ENCODE measurements at places on chromosomes 11 and 22.

- DNase-seq = no peak
These were observed 5.5 kb upstream of the IFITM10 start for GRCh38 chr11:1755692-1756561.

DNA sequence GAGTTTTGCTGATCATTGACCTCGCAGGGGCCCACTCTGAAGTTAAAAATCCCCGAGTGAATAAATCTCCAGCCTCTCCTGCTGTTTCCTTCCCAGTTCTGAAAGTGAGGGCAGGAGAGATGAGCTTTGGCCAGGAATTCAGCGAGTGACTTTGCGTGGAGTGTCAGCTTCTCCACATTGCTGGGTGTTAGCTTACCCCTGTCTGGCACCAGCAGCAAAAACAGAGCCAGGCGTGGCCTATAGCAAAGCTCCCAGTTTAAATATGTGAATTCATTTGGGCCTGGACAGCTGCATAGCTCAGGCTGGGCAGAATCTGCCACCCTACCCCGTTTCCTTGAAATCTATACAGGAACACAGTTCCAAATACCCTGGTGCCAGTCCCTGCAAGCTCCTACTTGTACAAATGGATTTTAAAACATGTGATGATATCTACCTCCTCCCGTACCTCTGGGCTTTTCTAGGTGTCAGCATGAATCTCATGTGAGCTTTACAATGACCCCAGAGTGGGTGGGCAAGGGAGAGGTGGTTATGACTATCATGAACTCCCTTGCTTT is 25.6 kb downstream of the TIMP3 start:
- no peak for DNase-seq

DNA sequence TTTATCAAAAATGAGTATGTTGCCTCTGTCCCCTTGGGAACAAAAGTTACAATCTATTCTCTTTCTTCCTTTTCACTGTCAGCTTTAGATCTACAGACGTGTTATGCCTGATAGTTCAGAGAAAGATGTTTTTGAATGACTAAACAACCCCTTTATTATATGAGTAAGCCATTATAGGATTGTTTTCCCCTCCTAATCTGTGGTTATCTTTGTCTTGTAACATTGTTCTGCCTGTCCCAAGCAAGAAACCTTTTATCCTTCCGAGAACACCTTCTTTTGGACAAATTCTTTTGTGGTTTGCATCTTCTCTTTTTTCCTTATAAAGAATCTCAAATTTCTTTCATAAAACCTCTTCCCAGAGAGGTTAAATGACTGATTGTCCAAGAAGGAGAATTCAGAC is 208.4 kb downstream of the DDX10 start:
- no peak for DNase-seq

GRCh38 chr11:61826930-61827570 is 1.1 kb upstream of the FADS2 start:
- no peak for DNase-seq

DNA sequence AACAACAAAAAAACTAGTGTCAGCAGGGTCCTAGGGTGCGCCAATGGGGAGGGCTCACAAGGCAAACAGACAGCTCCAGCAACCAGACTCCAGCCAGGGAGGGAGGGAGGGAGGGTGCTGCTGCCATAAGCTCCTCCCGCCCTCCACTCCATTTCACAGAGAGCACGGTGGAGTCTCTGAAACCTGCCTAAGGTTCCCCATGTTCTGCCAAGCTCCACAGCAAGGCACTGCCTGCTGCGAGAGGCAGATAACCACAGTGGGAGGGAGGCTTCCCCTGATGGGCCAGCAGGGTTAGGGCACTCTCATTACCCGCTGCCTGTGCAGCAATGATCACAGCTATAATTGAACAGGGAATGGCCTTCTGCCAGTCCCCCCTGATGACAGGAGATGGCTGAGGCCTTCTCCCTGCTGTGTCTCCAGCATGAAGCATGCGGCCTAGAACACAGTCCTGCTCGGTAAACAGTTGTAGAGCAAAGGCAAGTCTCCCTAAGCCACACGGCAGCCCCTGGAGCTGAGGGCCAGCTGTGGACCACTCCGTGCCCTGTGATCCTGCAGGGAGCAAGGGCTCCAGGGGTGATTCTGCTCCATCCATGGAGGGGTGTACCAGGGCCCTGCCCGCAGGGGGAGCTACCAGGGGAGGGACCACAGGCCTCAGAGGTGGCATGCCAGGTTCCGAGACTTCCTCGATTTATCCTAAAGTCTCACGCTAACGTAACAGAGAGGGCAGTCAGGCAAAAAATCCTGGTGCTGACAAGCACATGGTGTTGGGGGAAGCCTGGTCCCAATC is 42.9 kb downstream of the PC start:
- DNase-seq = no peak

- DNase-seq = no peak
These were observed 91.7 kb upstream of the OR4B1 start for GRCh38 chr11:48124880-48125279.

- no peak for DNase-seq
These were observed 1.9 kb downstream of the CLTCL1 start for GRCh38 chr22:19289475-19290161.

DNA sequence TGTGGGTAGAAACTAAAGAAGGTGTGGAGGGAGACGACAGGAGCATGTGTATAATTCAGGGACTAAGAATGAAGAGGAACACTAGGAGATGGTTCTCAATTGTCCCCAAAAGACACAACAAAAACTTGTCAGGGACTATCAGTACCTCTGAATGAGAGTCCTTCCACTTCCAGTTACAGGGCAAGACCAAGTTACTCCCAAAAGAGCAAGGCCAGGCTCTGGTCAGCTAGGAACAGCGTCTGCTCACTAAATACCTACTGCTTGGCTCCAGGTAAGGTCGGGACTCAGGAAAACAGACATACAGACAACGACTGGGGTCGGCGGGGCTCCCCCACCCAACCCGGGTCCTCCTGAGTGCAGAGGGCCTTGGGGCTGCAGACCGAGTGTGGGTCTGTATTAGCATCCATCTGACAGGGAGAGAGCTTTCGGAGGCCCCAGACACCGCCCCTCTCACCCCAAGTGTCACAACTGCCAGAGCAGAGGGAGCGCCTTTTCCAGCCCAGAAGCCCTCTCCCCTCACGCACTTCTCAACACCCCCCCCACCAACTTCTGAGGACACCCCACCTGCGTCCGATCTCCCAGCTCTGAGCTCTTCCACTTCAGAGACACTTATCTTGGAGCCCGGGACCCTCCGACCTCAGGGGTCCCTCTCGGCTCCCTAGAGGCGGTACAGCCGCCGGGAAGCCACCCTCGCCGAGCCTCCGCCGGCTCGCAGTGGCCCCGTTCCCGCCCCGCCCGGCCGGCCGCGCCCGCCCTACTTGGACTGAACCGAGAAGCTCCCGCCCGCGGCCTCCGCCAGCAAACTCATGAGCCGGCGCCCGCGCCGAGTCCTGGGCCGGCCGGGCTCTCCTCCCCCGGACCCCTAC is 522 bp downstream of the RHOG start:
- peak; percentile 19 for DNase-seq

DNA sequence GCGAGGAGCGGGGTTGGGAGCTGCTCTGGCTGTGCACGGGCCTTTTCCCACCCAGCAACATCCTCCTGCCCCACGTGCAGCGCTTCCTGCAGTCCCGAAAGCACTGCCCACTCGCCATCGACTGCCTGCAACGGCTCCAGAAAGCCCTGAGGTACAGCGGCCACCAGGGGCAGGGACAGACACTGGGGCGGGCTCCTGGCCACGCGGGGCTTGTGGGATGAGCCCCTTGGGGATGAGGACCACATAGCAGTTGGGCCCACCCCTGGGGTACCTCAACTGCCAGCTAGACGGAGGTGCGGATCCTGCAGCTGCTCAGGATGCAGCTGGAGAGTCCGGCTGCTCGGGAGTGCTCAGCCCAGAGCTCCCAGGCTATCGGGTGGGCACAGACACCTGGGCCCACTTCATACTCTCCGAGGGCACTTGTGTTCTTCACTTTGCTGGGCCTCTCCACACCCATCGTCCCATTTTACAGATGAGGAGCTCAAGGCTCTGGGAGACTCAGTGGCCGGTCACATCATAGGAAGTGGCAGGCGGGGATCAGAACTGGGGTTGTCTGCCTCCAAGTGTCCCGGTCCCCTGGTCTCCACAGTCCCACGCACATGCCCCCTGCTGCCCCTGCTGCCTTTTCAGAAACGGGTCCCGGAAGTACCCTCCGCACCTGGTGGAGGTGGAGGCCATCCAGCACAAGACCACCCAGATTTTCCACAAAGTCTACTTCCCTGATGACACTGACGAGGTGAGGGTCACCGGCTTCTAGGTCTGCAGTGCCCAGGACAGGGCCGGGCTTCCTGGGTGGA is 77.6 kb downstream of the MYO7A start:
- DNase-seq = no peak

DNA sequence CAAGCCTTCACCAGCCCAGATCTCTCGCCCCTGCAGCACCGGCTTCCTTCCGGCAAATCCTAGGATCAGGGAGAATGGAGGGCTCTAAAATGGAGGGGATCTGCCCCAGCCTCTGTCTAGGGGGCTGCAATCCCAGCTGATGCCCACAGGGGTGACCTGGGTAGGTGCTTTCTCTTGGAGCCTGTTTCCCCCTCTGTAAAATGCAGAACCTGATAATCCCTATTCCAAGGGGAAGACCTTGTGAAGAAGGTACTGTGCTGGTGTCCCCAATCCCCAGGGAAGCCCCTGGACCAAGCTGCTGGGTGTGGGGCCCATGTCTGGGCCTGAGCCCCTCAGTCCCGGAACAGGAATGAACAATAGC is 2.8 kb downstream of the EMID1 start:
- DNase-seq = no peak

GRCh38 chr11:46615756-46616155 is 1.3 kb downstream of the HARBI1 start:
- DNase-seq = no peak

DNA sequence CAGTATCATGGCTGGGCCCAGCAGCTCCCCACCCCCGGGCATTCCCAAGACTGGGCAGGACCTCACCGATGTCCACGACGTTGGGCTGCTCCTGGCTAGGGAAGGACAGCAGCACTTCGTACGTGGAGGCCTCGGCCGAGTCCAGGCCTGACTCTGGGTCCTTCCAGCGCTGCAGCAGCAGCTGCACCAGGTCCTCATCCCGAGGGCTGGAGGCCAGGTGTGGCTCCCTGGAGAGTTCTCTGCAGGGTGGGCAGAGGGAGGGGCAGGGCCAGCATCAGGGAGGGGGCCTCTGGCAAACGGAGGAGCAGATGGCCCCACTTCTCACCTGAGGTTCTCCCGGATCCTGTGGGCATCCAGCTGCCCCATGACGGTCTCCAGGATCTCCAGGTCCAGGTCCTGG is 341 bp downstream of the NAALADL1 start:
- DNase-seq = no peak

- no peak for DNase-seq
These were observed 17.1 kb downstream of the ASCC2 start for GRCh38 chr22:29820961-29821290.

DNA sequence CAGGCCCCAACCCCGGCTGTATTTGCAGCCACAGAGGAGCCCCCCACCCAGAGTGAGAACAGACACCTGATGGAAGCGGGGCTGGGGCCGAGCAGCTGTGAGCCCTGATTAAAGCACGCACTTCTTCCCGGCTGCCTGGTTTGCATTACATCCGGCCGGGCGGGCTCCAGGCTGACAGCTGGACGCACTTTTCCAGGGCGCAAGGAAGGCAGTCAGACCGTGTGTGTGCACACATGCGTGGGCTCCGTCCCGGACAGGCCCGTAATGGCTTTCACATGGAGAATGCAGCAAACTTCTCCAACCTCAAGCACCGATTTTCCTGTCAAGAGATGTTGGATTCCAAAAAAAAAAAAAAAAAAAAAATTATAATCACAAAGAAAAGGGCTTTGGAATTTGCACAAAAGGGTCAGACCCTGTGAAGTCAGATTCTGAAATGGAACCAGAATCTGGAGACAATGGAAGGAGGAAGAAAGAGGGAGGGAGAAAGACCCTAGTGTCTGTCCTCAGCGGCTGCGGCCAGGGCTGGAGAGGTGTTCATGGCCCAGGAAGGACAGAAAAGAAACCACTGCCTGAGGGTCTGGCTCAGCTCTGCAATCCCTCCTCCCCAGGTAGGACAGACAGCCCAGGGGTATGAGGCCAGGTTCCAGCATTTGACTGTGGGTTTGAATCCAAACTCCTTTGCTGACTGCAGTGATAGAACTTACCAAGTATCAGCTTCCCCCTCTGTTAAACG is 365.5 kb downstream of the MN1 start:
- no peak for DNase-seq

DNA sequence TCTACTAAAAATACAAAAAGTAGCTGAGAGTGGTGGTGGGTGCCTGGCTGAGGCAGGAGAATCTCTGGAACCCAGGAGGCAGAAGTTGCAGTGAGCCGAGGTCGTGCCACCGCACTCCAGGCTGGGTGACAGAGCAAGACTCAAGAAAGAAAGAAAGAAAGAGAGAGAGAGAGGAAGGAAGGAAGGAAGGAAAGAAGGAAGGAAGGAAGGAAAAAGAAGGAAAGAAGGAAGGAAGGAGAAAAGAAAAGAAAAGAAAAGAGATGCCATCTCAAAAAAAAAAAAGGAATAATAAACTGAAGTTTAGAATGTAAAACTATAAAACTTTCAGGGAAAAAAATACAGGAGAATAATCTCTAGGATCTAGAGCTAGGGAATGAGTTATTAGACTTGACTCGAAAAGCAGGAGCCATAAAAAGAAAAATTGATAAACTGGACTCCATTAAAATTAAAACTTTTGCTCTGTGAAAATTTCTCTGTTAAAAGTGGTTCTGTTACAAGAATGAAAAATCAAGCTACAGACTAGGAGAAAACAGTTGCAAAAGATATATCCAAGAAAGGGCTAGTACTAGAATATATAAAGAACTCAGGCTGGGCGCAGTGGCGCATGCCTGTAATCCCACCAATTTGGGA is 13.4 kb upstream of the SEPTIN5 start:
- no peak for DNase-seq

DNA sequence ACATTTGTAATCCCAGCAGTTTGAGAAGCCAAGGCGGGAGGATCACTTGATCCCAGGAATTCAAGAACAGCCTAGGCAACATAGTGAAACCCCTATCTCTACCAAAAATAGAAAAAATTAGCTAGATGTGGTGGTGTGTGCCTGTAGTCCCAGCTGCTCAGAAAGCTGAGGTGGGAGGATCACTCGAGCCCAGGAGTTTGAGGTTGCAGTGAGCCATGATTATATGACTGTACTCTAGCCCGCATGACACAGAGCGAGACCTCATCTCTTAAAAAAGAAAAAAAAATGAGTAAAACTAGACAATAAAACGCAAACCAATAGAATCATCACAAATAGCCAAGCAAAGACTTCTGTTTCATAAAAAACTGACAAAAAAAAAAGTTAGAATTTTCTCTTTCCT is 21.8 kb downstream of the NUCB2 start:
- no peak for DNase-seq

- no peak for DNase-seq
These were observed 791 bp downstream of the EI24 start for GRCh38 chr11:125569915-125570621.

GRCh38 chr22:22720724-22721261 is 76.4 kb downstream of the GGTLC2 start:
- DNase-seq = no peak
